ENCODE measurements at places on chromosomes 5 and 9.
A peak's percentile ranks its signal among the peaks of the same experiment; 100 is the strongest.

GRCh38 chr9:137710704-137711103, 91.9 kb downstream of the EHMT1 start:
- no peak for DNase-seq

- no peak for DNase-seq
Observed at GRCh38 chr5:16483361-16483760, 17.8 kb upstream of the ZNF622 start.

DNA sequence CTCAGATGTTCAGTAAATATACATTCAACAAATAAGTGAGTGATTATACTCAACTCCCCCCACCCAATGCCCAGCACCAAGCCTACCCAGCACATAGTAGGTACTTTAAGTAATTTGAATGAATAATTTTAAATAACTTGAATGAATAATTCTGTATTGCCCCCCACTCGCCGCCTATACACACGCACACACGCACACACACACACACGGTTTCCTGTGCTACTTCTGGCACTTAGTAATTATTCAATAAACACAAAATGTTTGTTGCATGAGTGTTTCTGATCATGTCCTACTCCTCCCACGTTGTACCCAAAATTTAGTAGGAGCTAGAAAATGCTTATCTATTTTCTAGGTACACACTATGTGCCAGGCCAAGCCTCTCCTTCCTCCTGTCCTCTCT, 16.2 kb downstream of the PCDH12 start:
- no peak for DNase-seq

DNA sequence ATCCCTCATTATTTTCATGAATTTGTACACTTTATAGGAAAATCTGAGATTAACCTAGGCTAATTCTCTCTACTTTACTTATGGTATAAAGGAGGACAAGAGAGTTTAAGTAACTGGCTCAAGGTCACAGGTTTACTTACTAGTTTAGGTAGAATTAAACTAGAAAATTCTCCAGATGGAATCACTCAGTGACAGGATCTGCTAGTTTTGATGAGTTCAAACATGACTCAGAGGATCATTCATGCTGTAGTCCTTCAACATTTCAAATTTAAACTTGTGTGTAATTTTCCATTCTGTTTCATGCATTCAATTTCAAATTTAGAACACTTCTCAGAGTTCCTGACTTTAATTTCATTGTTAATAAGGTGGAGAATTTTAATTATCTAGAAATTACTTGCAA, 485.7 kb upstream of the TUSC1 start:
- DNase-seq, result peak; percentile 54

DNA sequence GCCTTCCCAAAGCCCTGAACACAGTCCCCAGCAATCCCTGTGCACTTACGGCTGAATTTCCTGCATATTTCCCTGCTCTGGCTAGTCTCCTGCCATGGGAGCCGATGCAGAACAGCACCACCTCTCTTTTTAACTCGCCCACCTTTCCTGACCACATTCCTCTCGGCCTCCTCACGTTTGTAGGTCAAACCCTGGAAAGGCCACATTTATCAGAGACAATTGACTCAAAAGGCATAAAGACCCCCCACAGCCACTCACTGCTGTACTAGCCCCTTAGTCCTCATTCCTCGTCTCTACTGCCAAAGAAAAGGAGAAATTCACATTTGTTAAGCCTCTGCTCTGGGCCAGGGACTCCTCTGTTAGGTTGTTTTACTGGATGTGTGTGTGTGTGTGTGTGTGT, 43.6 kb downstream of the ENC1 start:
- no peak for DNase-seq

GRCh38 chr5:157306692-157307471, 41.0 kb downstream of the CYFIP2 start:
- no peak for DNase-seq

DNA sequence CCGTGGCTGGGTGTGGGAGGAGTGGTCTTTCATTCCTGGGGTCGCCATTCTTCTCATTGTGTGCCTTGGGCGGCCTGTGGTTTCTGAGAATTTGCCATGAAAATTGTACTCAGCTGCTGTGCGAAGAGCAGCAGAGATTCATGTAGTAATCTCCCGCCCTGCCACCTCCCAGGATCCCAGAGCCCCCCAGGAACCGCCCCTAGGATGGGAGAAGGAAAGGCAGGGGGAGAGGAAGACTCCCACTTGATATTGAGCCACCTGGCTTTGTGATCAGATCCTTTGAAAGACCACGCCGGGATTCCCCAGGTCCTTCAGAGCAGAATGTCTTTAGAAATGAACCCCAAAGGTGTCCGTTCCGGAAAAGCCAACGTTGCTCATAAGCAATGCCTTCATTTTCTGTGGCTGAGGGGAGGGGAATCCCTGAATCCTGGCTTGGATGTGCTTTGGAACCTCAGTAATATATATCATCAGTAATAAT, 27.6 kb downstream of the NEURL1B start:
- no peak for DNase-seq

GRCh38 chr5:167412556-167412955, 878.9 kb upstream of the WWC1 start:
- peak; percentile 84 for DNase-seq

- no peak for DNase-seq
Observed at GRCh38 chr9:13137426-13137825, 142.1 kb downstream of the MPDZ start.

GRCh38 chr5:145830594-145830993, 4.5 kb downstream of the PRELID2 start:
- peak; percentile 29 for DNase-seq

DNA sequence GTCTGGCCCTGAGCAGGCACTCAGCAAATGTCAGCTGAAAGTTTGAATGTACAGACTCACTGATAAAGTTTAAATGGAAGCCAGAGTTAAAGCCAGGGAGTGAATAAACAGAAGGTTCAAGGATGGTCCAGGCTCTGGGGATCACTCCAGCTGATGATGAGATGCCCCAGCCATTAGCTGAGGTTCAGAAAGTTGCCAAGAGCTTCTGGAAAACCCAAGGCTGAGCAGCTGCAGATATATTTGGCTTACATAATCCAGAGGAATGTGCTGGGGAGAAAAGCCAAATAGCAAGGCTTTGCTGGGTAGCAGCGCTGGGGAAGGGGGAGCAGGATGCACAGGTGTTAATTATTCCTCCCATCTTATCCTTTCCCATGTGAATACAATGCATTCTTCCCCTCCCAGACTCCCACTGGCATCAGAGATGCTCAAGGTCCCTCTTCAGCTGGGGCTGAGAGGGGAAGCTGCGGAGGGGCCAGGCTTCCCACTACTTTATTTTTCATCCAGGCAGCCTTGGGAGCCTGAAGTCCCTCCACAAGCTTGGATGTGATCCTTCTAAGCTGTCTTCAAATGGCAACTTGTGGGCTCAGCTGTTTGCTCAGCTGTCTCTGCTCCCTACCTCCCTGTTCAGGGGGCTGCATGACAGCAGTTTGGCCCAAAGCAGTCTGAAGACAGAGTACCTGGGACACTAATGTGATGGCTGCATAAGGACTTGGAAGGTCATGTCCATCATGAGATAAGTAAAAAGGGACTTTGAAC, 341.2 kb downstream of the TRIM32 start:
- DNase-seq, result no peak

DNA sequence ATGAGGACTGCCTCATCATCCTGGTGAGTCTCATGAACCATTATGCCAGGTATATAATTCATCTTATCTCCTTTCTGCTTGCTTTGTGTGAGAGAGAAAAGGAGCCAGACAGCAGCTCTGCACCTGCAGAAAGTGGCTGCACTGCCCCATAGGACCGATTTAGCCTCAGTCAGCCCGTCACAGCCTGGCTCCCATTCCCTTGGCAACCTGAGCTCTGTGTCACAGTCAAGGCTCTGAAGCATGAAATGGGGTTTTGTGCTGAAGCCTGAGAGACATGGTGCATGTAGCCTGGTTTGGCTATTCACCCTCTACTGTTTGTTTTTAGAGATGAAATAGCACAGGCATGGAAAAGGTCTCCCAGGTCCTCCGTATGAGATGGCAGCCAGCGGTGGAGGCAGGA, 198.3 kb downstream of the KCTD16 start:
- DNase-seq, result no peak

GRCh38 chr9:73162987-73163768, 11.5 kb downstream of the ANXA1 start:
- no peak for DNase-seq

DNA sequence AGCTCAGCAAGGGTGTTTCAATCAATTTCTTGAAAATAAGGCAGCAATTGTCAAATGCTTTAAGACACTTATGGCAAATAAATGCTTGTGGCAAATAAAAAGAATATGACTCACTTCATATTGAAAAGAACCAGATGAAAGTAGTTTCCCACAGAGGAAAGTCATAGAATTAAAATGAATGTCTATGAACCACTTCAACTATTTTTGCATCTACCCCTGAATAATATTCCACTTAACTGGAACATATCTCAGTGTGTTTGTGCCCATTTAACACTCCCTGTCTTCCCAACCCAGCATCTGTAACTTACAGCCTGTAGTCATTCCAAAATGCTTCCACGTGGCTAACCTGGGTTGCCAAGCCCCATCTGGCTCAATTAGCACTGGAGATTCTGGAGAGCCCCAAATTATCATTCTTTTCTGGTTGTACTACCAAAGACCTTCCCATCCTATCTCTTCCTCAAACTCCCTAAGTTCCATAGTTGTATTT, 84.7 kb downstream of the FEM1C start:
- peak; percentile 80 for DNase-seq

DNA sequence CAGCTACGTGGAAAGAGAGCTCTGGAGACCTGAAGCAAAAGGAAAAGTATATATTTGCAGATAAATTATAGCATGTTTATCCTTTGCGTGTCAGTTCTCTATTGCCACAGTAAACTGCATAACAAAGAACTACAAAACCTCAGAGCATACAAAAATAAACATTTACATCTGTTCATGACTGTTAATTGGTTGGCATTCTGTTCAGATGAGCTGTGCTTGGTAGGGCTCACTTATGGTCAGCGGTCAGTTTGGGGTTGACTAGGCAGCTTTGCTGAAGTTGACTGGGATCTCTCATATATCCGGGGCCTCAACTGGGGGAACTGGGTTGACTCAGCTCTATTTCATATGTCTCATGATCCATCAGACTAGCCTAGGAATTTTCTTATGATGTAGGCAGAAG, 257.7 kb downstream of the TLE1 start:
- DNase-seq, result peak; percentile 68

DNA sequence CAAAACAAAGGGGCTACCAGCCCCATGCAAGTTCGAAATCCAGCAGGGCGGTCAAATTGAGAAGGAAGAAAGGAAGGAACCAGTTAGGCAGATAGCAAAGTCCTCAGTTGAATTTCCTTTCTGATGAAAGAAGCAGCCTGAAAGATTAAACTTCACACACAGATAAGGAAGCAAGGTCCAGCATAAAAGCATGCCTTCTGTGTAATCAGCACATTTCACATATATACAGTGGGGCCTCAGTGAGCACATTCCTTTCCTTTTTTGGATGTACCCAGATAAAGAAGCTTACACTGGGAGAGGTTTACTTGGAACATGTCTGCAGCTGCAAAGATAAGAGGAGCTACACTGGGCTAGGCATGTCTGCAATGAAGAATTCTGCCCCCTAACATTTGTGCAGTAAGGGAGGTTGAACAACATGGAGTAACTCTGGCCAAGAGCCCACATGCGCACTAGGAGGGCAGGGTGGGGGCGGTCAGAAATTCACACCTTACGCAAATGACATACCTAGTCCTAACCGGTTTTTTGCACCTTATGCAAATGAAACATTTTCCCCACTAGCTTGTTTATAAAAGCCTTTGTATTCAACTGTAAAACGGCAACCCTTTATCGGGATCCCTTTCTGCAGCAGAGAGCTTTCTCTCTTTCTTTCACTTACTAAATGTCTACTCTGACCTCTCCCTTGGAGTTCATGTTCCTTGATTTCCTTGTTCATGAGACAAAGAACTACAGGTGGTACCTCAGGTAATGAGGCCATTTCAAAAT, 149.7 kb upstream of the FBXL17 start:
- DNase-seq, result peak; percentile 62

GRCh38 chr9:132507670-132508469, 74.5 kb upstream of the BARHL1 start:
- peak; percentile 60 for DNase-seq

DNA sequence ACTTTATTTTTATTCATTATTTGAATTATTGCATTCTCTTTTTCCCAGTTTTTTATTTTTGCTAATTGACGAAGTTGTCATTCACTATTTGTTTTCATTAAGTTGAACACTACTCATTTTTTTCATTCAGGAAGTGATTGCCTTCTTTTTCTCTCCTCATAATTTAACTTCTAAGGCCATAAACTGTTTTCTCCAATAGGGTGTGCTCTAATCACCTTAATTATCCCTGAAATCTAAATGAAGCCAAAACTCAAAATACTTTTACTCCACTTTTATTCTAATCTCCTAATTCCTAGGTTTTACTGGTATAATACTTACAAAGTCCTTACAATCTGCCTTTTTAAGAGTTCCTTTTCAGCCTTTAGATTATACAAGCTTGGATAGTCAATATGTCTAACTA, 2.9 kb upstream of the OR13C2 start:
- DNase-seq, result peak; percentile 2

DNA sequence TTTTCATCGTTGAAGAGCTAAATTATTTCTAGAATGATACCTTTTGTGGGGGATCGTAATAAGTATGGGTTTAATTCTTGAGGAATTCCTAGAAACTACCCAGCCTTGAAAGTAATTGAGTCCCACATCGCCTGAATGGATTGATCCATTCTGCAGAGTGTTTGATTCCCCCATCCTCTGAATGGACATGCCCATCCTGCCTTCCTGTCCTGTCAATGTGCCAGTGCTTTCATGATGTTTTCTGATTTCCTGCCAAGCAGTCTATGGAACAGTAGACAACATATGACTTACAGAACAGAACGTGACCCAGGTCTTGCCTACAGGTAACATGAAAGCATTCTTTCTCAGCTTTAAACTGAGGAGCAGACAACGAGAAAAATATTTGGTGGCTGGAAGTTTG, 319.2 kb downstream of the DRD1 start:
- DNase-seq, result no peak

DNA sequence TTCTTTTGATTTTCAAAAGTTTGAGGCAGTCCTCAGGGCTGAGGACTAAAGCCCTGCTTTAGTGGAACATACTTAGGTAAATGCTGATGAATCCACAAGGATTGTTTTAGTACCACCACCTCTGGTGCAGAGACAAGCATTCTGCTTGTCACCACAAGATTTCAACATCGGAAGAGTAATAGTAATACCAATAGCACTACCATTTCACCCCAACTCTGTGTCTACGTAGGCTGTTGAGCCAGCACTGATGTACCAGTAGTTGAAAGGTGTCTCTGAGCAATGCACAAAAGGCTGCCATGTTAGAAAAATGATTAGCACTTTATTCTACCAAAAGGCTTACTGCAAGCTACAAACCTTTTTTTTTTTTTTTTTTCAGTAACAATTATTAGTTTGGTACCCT, 213.2 kb upstream of the SLC24A2 start:
- no peak for DNase-seq

- DNase-seq, result no peak
Observed at GRCh38 chr5:75197745-75198144, 38.9 kb downstream of the ANKRD31 start.

DNA sequence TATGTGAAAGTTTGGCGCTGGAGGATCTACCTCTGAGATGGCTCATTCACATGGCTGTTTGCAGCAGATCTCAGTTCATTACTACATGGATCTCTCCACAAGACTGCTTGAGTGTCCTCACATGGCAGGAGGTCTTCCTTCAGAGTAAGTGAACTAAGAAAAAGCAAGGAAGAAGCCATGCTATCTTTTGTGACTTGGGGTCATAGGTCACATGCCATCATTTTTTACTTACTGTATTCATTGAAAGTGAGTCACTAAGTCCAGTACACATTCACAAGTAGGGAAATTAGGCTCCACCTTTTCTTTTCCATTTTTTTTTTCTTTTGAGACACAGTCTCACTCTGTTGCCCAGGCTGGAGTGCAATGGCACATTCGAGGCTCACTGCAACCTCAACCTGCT, 8.7 kb upstream of the CDKN2AIPNL start:
- DNase-seq, result no peak

GRCh38 chr5:1204693-1205242, 3.4 kb downstream of the SLC6A19 start:
- DNase-seq, result no peak
